ENCODE measurements at places on chromosomes 5 and 9. TPM values are rescaled to one million over a fixed set of nuclear protein-coding genes. Genes with fewer than 3 reads are reported as not detected.
A peak's percentile ranks its signal among the peaks of the same experiment; 100 is the strongest.

Gene NSG2
- total RNA-seq = not detected

Gene PCDHGA7
- total RNA-seq = 2.0 TPM

Gene SPINK7
- not detected for total RNA-seq

Gene TAF11L5
- total RNA-seq = not detected

Gene CARTPT
- 4.4 TPM for total RNA-seq

Gene MINAR2
- not detected for total RNA-seq

Gene C8G
- 6.4 TPM for total RNA-seq

Gene GOLM1
- total RNA-seq = 96.1 TPM

Gene PDZD2
- total RNA-seq = 2.2 TPM

Gene DRD1
- 0.16 TPM for total RNA-seq

Gene FCN1
- total RNA-seq = 13.8 TPM

Gene BARX1
- not detected for total RNA-seq

Gene ANKRD18A
- 14.2 TPM for total RNA-seq

Gene ITGA1
- total RNA-seq = 42.6 TPM

Gene TRPM6
- 51.8 TPM for total RNA-seq

Gene FOXD4L5
- not detected for total RNA-seq

Gene ANXA2R
- 0.75 TPM for total RNA-seq

DNA sequence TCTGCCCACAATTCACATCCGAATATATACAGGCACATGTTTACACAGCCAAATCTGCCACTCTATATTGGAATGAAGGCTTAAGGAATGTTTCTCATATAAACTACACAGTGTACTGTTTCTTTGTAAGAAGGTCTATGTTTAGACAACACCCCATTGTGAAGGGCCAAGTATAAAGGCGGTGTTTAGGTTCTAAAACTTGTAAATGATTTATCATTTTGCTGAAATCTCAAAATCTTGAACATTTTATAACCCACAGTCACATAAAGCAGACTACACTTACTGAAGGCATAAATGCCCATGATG lies 94.0 kb downstream of the ZNF608 start:
- no peak for DNase-seq

- no peak for DNase-seq
Observed at GRCh38 chr5:55324815-55325418, 17.1 kb downstream of the MTREX start.

- no peak for DNase-seq
Observed at GRCh38 chr5:91361055-91361701, 21.9 kb downstream of the ARRDC3 start.

GRCh38 chr9:71721855-71722254 lies 46.5 kb downstream of the CEMIP2 start:
- DNase-seq = no peak

GRCh38 chr5:4048398-4048797 lies 452.8 kb downstream of the IRX1 start:
- DNase-seq = no peak

DNA sequence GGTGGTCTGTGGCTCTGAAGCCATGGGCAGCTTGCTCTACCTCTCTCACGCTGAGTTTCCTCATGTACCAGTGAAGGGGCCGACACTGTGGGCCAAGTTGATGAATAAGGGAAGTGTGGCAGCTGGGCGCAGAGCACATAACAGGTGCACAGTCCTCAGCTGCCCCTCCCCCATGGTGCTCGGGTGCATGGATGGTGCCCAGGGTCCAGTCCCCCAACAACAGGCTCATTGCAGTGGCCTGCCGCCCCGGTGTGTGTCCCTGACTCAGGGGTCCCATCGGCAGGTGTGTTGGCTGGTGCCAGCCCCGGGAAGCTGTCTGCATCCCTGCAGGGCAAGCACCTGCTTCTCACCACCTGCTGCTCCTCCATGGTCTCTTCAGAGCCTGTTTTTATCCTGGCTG lies 36.6 kb downstream of the COL5A1 start:
- no peak for DNase-seq

- no peak for DNase-seq
Observed at GRCh38 chr5:143001764-143002351, 231.7 kb downstream of the ARHGAP26 start.

DNA sequence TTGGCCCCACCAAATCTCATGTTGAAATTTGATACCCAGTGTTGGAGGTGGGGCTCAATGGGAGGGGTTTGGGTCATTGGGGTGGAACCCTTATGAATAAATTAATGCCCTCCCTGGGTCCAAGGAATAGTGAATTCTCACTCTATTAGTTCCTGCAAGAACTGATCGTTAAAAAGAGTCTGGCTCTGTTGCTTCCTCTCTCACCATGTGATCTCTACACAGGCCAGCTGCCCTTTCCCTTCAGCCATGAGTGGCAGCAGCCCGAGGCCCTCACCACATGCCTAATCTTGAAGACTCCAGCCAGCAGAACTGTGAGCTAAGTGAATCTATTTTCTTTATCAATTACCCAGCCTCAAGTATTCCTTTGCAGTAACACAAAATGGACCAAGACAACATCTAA lies 106.0 kb downstream of the CAAP1 start:
- no peak for DNase-seq

GRCh38 chr5:76278261-76278789 lies 124.8 kb upstream of the IQGAP2 start:
- DNase-seq = no peak

DNA sequence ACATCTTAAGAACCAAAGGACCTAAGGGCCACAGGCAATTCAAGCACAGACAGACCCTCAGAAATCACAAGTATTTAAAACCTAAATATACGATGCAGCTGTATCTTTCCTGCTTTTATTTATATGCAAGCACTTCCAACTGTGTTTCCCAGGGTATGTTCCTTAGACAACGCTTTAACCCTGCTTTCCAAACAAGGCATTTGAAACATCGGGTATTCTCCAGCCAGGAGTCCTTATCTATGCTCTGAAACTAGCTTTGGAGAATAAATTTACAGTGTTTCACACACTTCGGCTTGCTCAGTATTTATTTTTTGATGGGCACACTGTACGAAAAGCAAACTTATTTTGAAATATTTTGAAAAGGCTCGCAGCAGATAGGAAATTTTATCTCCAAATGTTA lies 13.5 kb downstream of the NR6A1 start:
- DNase-seq = no peak

GRCh38 chr5:39758426-39758825 lies 333.6 kb upstream of the DAB2 start:
- DNase-seq = no peak

GRCh38 chr9:92138157-92138959 lies 23.1 kb upstream of the SPTLC1 start:
- peak; percentile 64 for DNase-seq

DNA sequence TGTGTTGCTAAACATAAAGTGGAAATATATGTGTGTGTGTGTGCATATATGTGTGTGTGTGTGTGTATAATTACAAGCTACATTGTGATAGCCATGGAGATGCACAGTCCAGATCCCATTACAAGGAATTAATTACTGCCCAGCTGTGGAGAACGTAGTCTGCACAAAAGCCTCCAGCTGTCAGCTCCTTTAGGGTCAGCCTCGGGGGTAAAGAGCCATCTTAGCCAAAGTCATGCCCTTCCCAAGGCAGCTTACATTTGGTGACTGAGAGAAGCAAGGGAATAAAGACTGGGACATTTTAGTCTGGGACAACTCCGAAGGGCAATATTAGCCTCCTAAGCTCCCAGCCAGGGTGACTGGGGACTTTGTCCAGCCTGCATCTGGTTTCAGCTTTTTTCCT lies 21.9 kb upstream of the FOCAD start:
- DNase-seq = no peak

- no peak for DNase-seq
Observed at GRCh38 chr5:146081556-146081955, 23.8 kb downstream of the PLAC8L1 start.

DNA sequence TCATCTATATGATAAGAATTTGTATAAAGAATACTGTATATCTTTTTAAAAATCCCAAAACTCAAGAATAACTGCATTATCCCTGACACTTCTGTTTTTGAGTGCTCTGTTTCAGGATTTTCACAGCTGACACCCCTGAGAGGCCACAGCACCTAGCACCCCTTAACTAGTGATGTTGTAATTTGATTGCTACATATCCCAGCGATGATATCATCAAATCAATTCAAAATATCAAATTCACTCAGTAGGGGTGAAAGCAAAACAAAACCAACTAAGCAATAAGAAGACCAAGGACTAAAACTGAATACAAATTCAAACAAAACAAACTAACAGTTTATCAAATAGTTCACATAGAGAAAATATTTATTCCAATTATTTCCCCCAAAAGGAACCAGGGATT lies 184.3 kb downstream of the MCTP1 start:
- DNase-seq = no peak

GRCh38 chr5:148902478-148902877 lies 76.1 kb downstream of the ADRB2 start:
- DNase-seq = no peak

GRCh38 chr5:33848554-33848953 lies 43.2 kb downstream of the ADAMTS12 start:
- no peak for DNase-seq

- no peak for DNase-seq
Observed at GRCh38 chr9:96033896-96034295, 158.4 kb downstream of the ERCC6L2 start.

DNA sequence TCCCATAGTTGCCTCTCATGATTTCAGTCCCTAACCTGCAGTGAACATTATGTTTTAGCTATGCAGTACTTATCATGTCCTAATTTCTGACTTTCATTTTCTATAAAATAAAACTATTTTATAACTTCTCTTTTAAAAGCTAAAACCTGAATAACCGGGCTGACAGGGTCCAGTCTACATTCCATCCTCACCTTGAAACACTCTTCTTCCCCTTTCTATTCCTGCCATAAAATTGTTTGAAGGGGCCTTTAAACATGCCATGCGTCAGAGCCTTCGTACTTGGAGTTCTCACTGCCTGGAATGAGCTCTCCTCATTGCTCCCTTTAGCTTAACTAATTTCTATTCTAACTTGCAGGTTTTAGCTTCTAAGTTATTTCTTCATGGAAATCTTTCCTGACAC lies 143.0 kb upstream of the PRLR start:
- DNase-seq = peak; percentile 17

- DNase-seq = no peak
Observed at GRCh38 chr5:53211799-53212198, 102.2 kb upstream of the MOCS2 start.

GRCh38 chr5:78543292-78543691 lies 105.3 kb downstream of the LHFPL2 start:
- no peak for DNase-seq

DNA sequence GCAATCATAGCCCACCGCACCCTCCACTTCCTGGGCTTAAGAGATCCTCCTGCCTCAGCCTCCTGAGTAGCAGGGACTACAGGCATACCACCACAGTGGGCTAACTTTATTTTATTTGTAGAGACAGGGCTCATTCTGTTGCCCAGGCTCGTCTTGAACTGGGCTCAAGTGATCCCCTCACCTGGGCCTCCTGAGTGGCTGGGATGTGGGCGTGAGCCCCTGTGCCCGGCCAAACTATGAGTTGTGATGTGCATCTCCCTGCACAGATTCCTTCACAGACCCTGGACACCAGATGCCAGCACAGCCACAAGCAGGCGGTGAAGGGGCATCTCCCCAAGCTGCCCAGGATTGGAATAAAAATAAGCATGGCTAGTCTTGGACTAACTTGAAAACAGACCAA lies 244.9 kb upstream of the IRX1 start:
- no peak for DNase-seq

DNA sequence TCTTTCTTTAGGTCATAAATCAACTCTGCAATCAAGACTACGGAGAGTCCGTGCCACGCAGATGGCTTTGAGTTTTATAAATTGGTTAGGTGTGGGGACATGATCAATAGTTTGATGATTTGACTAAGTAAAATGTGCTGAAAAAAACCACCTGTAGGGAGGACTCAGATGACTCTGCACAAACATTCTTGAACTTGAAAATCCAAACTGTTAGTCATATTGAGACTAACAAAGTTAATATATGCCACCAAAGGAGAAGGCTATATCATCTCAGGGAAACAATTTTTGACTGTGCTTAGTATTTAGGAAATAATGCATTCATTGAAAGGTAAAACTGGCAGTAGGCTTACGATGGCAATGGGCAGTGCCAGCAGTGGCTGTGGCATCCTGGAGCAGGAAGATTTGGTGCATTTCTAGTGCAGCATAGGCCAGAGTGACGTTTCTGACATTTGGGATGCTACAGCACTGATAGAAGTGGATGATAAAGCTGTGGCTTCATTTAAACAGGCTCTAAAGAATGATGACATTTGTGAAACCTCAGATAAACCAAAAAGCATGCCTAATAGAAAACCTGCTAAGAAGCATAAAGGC lies 291.1 kb downstream of the MLLT3 start:
- no peak for DNase-seq

GRCh38 chr9:123362856-123363255 lies 6.9 kb downstream of the CRB2 start:
- DNase-seq = no peak

- no peak for DNase-seq
Observed at GRCh38 chr5:14510880-14511279, 70.7 kb upstream of the OTULINL start.

- no peak for DNase-seq
Observed at GRCh38 chr5:68046445-68046844, 169.1 kb upstream of the PIK3R1 start.

- no peak for DNase-seq
Observed at GRCh38 chr5:168951356-168951755, 349.6 kb downstream of the SLIT3 start.

DNA sequence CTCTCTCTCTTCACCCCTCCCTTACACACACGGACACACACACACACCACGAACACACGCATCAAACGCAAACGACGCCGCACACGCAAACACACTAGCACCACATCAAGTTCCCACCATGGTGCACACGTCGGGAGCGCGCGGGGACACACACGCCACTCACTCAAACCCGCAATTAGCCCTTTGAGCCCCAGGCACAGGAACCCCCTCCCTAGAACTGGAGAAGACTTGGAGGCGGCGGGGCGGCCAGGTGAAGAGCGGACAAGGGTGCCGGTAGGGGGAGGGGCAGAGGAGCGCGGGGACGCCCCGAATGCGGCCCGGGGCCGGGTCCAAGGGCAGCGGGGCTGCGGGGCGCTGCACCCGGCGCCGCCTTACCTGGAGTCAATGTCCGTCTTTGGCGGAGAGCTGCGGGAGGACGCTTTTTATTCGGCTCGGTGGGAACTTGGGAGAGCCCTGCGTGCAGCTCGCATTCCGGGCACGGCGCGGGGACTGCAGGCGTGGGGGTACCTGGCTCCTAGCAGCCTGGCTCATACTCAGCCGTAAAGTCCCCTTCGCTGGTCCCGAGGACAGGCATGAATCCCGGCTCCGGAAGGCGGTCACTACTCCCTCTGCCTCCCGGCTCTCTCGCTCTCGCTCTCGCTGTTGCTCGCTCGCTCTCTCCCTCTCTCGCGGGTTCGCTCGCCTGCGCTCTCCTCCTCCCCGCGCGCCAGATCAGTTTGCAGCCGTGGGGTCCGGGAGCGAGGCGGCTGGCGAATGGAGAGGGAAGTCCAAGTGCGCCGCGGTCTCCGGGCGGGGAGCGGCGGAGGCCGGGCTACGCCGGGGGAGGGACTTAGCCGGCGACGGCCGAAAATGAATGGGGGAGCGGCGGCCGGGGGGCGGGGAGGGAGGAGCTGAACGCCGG lies at the start of gene BRINP1:
BRINP1 (minus strand) TSS at position 755 of the 901 bp plus-strand sequence. CDS start 56,080 bp downstream, outside the sequence.
- no peak for DNase-seq

- DNase-seq = no peak
Observed at GRCh38 chr5:151254556-151254955, 1.6 kb downstream of the GM2A start.
